CD4-positive, alpha-beta T cell treated with Interleukin-6 for 4 hours (primary cell): ENCODE measurements at places on chromosomes 6 and 20.
A peak's percentile ranks its signal among the peaks of the same experiment; 100 is the strongest.

GRCh38 chr6:2387445-2387844 lies 142.0 kb upstream of the GMDS start:
- no peak for DNase-seq

DNA sequence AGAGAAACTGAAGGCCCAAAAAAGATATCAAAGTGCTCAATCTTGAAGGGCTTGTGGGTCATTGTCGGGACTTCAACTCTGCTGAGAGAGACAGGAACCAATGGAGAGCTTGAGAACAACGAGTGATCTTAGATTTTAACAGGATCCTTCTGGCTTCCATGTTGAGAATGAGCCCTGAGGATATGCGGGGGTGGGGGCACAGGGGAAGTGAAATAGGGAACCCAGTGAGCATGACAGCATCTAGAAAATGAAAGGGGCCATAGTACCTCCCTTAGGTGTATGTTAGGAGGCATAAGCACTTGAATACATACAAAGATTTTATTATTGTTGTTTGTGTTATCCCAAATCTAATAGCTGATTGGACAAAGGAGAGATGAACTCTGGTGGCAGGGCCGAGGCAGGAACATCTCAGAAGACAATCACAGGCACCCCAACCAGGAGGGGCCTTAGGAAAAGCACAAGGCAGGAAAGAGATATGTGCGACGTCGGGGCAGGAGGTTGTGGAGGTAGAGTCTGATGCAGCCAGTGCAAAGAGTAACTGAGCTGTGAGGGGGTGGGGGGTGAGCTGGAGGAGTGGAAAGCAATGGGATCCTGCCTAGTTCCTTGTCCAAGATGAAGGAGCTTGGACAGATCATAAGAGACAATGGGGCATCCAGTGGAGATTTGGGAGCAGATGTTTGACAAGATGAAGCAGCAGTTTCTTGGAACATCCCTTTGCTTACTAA lies 10.4 kb downstream of the TGM6 start:
- no peak for DNase-seq

- no peak for DNase-seq
These were observed 140.1 kb upstream of the BEND6 start for GRCh38 chr6:56814802-56815201.

DNA sequence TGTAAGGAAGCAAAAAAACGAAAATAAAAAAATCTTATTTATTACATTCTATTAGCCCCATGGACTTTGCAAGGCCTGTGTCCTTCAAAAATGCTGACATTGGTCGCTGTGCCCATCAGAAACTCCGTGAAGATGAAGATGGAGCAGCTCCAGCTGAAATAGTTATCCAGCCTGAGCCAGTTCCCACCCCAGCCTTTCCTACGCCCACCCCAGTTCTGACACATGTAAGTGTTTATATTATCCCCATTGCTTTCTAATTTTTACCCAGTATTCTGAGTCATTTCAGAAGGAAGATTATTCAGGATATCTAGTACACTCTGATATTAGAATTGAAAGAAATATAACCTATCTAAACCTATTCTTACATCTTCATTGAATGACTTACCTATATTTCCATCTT lies 217.7 kb downstream of the ARHGAP18 start:
- no peak for DNase-seq

- DNase-seq: no peak
These were observed 60.8 kb downstream of the FAM83B start for GRCh38 chr6:54907355-54907754.

- DNase-seq: no peak
These were observed 124.9 kb upstream of the ARID1B start for GRCh38 chr6:156652231-156652750.

- no peak for DNase-seq
These were observed 66.9 kb downstream of the PHACTR2 start for GRCh38 chr6:143744551-143745165.

DNA sequence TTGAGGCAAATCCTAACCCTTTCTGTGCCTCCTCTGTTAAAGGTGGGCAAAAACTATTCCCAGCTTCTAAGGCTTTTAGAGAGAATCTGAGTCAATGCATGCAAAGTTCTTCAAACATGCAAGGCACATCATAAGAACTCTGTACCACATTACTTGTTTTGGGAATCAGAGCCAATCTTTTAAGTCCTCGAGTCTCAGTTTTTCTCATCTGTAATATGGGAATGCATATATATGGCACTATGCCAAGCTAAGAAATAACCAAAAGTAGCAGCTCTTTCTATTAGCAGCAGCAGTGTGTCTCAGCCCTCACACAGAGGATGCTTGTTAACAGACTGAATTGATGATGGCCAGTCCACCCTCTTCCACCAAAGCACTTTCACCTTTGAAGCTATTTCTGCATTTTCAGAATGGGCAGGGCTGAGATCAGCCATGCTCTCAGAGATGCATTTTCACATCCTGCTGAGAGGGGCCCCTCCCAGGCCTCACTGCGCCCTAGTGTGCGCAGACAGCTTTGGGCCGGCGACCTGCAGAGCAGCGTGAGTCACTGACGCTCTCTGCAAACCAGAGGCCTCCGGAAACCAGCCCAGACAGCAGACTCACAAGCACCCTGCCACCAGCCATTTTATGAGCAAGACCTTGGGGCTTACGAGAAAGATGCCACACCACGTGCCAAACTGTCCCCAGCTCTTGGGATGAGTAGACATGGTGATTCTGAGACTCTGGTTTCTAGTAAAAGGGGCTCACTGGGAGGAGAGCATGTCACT lies 138.0 kb downstream of the NFATC2 start:
- peak; percentile 88 for DNase-seq

- no peak for DNase-seq
These were observed 48.6 kb downstream of the TOX2 start for GRCh38 chr20:43963233-43963632.

DNA sequence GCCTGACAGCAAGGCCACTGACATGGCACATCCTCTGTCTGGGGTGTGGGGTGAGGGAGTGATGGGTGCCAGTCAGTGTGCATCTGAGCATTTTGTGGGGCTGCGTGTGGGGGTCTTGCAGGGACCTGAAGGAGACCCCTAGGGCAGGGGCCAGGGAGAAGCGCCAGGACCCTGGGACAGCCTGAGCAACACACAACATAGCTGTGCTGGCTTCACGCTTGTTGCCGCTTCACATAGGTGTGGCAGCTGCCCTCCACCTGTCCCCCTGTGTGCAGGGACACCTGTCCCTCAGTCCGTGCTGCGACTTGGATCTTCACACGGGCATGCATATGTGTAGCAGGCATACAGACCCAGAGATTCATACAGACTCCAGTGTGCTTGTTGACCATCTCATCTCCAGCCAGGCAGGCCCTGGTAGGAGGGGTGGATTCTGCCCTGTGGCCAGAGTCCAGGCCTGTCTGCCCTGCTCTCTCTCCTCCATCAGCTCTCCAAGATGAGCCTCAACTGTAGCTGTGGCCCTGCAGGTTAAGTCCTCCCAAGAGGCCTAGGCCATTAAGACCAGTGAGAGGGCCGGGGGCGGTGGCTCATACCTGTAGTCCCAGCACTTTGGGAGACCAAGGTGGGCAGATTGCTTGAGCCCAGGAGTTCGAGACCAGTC lies 3.2 kb upstream of the NPBWR2 start:
- DNase-seq: no peak

DNA sequence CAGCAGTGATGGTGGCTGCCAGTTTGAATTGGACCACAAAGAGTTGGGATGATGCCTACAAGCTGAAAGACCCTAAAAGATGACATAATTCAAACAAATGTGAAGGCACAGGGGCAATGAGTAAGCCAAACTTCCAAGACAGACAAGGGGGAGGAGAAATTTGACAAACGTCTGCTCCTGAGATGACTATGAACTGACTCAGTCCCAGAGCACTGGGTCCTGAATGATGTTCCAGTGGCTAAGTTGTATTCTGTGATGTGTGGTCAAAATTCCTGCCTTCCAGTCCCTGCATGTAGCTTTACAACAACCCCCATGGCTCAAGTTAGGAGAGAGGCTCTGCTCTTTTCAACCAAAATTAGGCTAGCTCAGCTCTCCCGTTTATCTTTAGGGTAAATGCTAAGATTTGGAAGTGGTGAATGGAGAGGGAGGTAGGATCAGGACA lies 86.1 kb upstream of the SIRPA start:
- no peak for DNase-seq

DNA sequence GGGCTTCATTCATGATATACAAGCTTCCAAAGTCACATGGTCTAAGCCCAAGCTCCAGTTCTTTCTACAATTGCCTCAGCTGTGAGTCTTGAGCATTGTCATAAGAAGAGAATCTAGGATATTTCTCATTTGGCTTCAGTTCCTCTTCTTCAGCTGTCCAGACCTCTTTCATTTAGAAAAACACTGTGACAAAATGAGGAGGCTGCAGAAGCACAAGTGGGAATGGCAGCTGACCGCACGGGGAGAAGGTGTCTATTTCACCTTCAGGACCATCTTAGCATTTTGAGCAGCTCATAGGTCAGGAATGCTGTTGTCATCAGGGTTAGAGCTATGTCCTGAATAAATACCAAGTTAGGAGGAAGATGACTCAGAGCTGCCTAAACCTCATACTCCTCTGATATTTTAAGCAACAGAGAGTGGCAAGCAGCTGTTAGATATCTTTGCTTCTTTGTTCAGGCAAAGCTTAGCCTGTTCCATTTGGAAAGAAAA lies 390.1 kb upstream of the CITED2 start:
- DNase-seq: no peak

DNA sequence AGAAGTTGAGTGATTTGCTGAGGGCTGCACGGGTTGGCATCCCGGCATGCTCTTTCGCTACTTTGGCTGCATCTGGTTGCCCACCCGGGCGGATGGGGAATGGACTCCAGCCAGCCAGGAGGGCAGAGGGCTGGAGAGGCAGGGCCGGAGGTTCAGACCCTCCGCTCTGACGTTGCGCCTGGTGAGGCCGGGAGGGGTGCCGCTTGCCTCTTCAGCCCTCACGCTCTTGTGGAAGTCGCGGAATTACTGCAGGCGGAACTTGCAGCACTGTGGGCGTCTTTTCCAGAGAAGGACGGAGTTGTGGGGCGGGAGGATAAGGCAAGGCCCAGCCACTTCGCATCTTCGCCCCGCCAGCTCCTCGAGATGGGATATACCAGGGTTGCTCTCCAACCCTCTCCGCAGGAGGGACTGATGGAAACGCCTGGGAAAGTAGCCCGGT lies 656 bp downstream of the RTEL1 start:
- DNase-seq: peak; percentile 23

DNA sequence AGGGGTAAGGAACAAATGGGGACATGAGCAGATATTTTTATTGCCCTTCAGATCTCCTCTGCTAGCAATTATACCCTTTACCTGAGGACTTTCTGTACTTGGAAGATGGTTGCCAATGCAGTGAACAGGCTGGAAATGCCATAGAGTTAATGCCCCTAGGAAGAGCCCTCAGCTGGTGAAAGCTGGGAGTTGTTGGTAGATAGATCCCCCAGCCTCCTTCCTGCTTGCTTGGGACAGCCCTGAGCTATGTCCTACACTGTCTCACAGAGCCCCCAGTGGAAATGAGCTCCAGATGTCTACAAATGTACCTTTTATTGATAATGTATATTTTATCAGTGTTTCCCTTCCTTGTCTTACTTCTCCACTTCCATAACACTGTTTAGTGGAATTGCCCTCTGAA lies 87.6 kb upstream of the PAK5 start:
- DNase-seq: no peak

- DNase-seq: no peak
These were observed 49.5 kb upstream of the TULP4 start for GRCh38 chr6:158262755-158263154.

- no peak for DNase-seq
These were observed 10.7 kb downstream of the ANGPT4 start for GRCh38 chr20:905396-905961.

DNA sequence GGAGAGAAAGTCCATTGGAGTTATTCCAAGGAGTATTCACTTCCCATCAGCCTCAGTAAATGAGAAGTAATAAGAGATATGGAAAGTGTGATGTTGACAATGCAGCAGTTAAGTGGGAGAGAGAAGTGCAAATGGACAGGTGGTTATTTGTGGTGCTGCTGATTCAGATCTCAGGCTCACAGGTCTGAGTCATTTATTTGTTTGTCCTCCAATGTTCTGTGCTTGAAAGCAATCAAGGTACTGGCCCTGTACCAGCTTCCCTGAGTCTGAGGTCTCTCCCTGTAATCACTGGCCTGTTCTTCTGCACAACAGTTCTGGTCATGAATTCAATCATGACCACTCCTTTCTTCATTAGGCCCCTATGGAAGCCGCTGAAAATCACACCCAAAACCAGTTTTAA lies 827.7 kb downstream of the MAFB start:
- no peak for DNase-seq

- DNase-seq: peak; percentile 22
These were observed 2.1 kb downstream of the NQO2 start for GRCh38 chr6:3001773-3002293.

- no peak for DNase-seq
These were observed 5.8 kb downstream of the TUBB start for GRCh38 chr6:30725713-30726505.

DNA sequence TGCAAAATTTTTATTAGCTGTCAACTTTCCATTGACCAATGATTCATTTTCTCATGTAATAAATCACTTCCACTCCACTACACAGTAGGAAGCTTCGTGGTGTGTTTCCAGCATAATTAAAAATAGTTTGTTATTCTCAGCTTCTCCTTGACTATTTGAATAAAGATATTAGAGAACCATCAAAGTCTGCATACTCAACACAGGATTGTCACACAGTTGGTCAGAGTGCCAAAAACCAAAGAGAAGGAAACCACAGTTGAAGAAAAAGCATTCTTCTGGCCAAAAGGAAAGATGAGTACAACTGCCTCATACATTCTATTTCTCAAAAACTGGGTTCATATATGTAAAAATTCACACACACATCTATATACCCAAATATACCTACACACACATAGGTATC lies 455.1 kb upstream of the HSF2 start:
- no peak for DNase-seq

GRCh38 chr6:100617633-100618350 lies 153.1 kb upstream of the SIM1 start:
- DNase-seq: no peak

- no peak for DNase-seq
These were observed 125.3 kb downstream of the SYCP2 start for GRCh38 chr20:59807909-59808728.

- no peak for DNase-seq
These were observed 365.9 kb upstream of the CHD6 start for GRCh38 chr20:41984031-41984430.

DNA sequence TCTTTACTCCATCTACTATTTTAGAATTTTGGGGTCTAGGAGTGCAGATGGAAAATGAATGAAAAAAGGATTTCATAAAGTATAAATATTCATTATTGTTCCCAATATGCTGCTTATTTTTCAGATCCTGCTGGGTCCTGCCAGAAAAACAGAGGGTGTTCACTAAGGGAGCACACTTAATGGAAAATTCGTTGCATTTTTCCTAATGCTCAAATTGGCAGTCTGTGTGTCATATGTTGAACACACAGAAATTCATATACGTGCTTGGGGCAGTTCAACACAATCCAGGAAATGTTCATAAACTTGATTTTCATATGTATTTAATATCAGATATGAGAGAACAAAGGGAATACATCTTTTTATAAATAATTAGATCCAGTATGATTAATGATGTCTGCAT lies 1019.4 kb downstream of the EPHA7 start:
- DNase-seq: no peak
